ENCODE measurements at places on chromosomes 4 and X.
A peak's percentile ranks its signal among the peaks of the same experiment; 100 is the strongest.

GRCh38 chr4:89894649-89895550 lies at the start of gene MMRN1:
Gene MMRN1, plus strand, starts transcription at chr4:89894854. Its CDS starts 118 bp downstream, at chr4:89894972.
- no peak for DNase-seq

- DNase-seq: peak; percentile 61
Measured at GRCh38 chr4:155666344-155667221, at the start of gene GUCY1A1. Gene GUCY1A1, plus strand, starts transcription at chr4:155666848. Its CDS starts 30,020 bp downstream, at chr4:155696868.

DNA sequence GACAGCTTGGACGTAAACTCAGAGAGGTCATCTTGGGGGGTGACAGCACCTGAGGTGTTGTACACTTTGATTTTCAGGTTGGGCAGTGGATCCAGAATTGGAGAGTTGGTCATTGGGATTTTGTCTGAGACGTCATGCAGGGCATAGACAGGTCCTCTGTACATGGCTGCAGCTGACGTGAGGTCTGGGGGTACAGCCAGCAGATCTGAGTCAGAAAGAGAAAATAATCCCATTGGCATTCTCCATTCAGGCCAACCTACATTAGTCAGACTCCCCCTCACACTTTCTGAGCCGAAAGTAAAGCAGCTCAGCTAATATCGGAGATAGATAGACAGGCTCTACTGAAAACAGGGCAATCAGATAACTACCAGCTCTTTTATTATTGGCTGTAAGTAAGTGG lies 329.7 kb downstream of the UNC5C start:
- no peak for DNase-seq

DNA sequence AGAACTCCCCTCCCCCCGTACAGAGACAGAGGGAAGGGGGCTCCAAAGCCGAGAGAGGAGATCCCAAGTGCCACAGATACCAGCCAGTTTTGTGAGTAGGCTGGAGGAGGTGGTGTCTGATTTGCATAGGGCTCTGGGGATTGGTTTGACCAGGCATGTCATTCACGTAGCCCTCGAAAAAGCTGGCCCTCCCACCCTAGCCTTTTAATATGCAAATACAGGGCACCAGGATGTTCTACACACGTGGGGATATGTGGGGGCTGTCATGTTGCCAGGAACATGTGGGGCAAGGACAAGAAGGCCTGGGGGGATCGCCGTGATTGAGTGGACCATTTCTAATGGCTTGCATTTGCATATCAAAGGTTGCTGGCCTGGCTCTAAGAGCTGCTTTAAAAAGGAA lies 272.9 kb downstream of the PPP1R2C start:
- DNase-seq: no peak

DNA sequence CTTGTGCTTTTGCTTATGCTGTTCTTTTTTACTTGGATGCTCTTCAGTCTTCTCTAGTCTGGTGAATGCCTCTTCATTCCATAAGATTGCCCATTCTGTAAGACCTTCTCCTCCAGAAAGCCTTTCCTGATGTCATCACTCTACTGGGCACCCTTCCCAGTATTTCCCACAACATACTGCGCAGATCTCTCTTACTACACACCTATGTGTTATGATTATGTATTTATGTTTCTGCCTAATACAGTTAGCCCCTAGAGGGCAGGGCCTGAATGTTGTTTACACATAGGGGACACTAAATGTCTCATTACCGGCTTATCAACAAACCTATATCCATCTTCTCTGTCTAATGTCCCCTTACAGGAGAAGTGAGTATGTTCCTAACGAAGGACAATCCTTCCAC lies 21.1 kb downstream of the AIFM1 start:
- no peak for DNase-seq

DNA sequence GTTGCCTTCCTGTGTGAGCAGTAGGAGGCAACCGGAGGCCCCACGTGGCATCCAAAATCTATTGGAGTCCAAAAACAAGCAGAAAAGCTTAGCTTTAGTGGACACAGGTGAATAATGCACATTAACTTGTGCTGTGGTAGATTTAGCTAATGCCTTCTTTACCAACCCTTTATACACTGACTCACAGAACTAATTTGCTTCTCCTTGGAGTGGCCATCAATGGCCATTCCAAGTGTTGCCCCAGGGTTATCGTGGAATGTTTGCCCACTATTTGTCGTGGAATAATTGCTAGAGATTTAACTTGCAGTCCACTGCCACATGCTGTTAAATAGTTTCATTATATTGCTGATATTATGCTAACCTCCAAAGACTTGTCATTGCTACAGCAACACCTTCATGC lies 729.1 kb downstream of the STPG2 start:
- no peak for DNase-seq

GRCh38 chr4:180617196-180617595 lies 1626.0 kb upstream of the TENM3 start:
- no peak for DNase-seq

All from left kidney (tissue), 8 donors.